ENCODE measurements at places on chromosomes 1 and 21. TPM values are rescaled to one million over a fixed set of nuclear protein-coding genes. Genes with fewer than 3 reads are reported as not detected.

DNA sequence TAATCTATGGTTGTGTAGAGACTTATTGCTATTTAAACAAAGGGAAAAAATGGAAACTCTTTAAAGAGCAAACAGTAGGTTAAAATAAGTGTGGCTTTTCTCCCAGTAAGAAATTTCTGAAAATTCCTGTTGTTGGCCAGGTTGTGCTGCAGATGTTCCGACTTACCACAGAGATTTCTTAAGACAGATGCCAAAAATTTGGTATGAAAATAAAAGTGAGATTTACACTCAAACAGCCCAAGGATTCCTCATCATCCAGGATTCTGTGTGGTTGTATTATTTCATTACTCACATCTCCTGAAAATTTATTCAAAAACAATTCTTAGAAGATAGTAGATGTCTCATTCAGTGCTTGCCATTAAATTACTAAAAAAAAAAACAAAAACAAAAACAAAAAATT is 296.7 kb upstream of the PTBP2 start:
- peak; percentile 17 for DNase-seq

DNA sequence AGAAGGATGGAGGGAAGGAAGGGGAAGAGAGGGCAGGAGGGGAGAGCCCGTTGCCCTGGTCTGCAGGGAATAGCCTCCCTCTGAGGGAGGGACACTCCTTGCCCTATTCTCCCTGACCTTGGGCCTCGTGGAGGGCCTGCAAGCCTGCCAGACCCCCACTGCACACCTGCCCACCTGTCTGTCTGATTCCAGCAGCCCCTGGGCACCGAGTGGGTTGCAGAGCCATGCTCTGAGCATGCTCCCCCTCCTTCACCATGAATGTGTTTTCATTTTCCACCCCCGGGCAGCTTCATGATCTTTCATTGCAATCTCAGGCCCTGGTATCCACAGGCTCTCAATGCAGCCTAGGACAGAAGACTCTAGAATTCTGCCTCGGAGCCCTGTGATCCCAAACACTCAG is 5.1 kb upstream of the NPHP4 start:
- no peak for DNase-seq

DNA sequence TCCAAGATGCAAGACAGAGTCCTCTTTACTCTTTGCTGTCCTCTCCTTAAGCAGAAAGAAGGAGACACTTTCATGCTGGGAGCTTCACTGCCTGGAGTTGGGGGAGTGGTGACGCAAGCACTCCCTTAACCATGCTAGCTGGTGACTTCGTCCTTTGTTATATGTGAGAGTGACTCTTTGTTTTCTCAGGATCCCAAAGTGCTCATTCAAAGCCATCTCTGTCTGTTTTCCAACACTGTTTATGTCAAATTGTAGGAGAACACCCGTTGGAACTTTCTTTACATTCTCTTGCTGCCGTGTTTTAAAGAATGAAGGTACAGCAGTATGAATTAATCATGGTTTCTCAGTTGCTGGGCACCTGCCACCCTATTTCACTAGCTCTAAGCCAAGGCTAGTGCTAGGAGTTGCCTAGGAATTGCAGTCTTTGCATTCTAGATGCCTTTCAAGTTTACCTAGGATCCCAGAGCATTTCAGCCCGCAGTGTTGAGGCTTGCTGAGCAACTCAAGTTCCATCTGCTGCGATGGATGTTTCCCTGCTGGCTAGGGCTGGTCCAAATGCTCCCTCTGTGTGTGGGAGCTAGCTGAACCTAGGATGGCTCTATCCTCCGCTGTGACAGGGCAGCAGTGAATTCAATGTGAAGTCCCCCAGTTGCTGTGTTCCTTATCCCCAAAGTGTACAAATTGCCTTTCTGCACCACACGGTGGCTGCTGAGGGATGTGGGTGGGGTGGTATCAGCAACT is 82.6 kb upstream of the GPR52 start:
- DNase-seq = no peak

DNA sequence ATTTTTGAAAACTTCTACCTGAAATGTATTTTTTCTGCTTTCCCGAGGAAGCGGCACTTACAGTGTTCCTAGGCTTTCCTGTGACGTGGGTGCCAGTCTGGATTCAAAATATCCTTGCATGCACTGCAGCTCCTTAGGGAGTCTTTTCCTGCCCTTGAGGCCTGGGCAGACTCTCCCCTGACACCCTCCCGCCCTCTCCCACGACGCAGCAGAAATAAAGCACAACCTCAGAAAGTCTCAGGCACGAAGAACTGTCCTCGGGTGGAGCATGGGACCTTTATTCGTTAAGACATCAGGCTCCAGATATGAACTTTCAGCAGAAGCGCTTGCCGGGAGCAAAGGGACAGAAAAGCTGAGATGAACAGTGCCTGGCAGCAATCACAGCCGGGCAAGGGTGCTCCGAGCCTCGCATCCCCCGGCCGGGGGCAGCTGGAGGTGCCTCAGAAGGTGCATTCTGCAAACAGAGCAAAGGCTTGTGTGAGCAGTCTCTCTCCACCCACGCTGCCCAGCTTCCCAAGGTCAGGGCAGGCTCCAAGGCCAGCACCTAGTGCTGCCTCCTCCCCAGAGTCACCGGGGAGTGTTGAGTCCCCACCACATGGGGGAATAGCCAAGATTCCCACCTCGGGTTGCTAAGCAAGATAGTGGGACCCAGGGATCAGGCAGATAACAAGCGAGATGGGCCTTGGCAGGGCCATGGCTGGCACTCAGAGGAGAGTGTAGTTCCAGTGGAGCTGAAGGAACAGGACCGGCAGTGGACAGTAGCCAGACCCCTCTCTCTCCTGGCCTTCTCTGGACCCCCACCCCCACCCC is 3.2 kb downstream of the TFF3 start:
- DNase-seq = no peak

GRCh38 chr1:30814292-30814691 is 56.7 kb upstream of the LAPTM5 start:
- DNase-seq = no peak

GRCh38 chr1:204255966-204256365 is 42.2 kb upstream of the GOLT1A start:
- DNase-seq = no peak

Gene CD34
- not detected for total RNA-seq

Gene REN
- total RNA-seq = not detected

Data from MG63 (cell line).